Fibroblast of gingiva (primary cell): ENCODE measurements at places on chromosomes 2 and 18.

GRCh38 chr2:37180006-37180639 is 8.3 kb downstream of the SULT6B1 start:
- peak; percentile 16 for DNase-seq

DNA sequence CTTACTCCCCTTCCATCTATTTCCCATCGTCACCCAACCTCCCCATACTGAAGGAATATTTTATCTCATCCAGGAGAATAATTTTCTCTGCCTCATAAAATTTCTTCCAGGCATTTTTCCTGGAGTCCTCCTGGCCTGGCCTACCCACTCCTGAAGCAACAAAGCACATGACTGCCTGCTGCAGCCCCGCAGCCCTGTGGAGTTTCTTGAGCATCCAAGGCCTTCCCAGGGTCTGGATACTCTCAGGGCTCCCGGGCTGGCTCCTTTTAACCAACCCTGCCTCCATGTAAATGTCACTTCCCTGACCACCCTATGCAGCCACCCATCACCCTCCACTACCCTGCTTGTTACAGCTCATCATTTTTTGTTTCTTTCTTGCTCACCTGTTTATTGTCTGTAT is 64.0 kb downstream of the CDH20 start:
- no peak for DNase-seq

- no peak for DNase-seq
These were observed 1.9 kb downstream of the TLX2 start for GRCh38 chr2:74515981-74516633.

DNA sequence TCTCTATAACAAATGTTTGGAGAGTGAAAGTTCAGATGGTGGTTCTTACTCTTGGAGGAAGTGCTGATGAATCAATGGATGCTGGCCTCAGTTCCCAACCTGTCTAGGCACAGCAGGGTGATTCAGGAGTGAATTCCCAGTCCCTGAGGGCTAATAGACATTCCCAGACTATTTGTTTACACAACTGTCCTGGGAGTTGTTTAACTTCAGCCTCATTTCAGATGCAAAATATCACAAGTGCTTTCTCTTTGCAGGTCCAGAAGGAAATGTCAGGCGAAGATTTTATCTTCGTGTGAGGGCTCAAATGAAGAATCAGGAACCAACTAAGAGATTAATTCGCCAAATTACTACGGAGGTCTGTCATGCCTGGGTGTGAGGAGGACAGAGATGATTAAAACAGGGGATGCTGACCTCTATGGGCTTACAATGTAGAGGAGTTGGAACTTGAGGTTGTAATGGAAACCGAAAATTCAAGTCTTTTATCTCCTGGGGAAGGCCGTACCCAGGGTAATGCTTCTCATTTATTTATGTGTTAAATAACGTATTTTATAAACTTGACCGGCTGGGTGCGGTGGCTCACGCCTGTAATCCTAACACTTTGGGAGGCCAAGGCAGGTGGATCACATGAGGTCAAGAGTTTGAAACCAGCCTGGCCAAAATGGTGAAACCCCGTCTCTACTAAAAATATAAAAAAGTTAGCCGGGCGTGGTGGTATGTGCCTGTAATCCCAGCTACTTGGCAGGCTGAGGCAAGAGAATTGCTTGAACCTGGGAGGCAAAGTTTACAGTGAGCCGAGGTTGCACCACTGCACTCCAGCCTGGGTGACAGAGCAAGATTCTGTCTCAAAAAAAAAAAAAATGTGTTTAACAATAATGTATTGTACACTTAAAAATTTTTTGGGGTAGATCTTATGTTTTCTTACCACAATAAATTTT is 38.7 kb upstream of the SLC1A4 start:
- no peak for DNase-seq

DNA sequence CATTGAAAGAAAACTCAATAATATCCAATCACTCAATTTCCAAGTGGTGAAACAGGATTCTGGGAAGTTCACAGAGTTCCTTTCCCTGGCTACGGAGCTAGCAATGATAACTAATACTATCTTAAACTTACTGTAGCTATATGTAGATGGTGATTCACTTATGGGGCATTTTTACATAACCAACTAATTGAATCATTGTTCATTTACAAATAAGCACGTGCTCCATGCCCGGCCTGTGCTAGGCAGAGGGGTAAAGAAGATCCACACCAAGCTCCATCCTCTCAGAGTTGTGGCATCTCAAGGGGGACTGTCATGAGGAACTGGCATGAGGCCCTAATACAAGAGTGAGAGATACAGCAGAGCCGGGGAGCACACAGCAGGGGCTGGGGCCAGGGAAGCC is 176.3 kb downstream of the ANKRD30B start:
- DNase-seq: peak; percentile 15

DNA sequence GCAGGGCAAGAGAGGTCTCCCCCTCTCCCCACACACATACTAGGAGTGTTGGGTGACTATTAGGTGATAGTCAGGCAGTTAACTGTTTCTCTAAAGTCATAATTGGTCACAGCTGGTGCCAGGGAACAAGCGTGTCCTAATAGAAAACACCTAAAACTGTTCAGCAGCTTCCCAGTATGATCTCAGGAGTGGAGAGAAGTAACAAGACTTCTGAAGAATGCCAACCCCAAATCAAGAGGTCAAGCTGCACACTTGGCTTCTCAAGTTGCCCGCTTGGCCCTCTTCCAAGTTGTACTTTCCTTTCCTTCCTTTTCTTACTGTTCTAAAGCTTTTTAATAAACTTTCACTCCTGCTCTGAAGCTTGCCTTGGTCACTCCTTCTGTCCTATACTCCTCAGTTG is 22.4 kb upstream of the STAT1 start:
- peak; percentile 63 for DNase-seq

- DNase-seq: peak; percentile 86
These were observed 195.7 kb upstream of the SESTD1 start for GRCh38 chr2:179460181-179460929.

- DNase-seq: peak; percentile 43
These were observed at the start of gene CHST10 for GRCh38 chr2:100416935-100417710. TSS of gene CHST10 (minus strand) at chr2:100417668. CDS start at chr2:100406675, 10,993 bp downstream.

DNA sequence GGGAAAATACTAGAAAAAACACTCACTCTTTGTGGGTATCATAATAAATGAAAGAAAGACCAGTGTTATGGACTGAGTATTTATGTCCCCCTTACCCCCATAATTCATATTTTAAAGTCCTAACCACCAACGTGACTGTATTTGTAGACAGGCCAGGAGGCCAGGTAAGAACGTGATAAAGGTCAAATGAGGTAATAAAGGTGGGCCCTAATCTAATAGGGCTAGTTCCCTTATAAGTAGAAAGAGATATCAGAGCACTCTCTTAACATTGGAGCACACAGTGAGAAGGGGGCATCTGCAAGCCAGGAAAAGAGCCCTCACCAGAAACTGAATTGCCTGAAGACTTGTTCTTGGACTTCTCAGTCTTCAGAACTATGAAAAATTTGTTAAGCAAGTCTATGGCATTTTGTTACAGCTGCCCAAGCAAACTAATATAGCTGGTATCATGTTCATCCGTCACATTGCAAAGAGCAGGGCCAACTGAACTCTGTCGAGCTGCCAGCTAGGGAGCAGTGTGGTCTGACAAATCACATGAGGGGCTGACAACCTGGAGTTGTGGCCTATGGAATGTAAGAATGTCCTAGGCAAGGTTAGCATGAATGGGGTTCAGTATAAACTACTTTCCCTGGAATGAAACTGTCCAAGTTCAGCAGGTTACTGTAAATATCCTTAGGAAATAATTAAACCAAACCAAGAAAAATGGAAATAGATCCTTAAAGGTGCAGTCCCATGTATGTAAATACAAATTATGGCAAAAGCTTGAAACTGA is 280.9 kb downstream of the ZNF385B start:
- DNase-seq: no peak

DNA sequence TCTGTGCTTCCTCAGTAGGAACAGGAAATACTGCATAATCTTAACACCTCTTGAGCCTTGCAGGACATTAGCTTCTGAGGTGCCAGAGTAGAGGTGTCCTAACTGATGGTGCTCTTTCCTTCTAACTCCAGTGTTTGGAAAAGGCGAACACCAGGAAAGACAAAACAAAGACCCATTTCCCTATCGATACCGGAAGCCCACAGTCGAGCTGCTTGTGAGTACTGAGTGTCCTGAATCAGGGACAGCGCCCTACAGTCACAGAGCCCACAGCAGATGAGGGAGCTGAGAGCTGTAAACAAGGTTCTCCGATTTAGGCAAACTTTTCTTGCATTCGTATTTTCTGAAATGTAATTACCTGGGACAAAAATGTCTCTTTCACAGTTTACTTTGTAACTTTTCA is 50.7 kb downstream of the SLC14A2 start:
- DNase-seq: no peak

DNA sequence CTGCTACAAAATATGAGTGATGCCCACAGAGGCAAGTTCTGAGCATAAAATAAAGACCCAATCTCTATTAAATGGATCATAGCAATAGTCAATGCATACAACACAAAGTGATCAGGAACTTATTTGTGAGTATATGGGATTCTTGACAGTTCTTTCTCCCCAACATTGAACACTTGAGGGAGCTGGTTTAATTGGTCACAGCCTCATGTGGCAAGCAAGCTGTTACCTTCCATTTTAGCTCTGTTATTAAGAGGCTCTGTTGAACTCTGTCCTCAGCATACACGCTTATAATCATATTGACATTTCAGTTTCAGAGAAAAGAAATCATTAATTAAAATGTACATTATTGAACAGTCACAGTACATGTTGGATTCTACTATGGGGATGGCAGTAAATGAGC is 37.6 kb upstream of the PAX3 start:
- no peak for DNase-seq

- DNase-seq: peak; percentile 8
These were observed 86.1 kb upstream of the ITPRID2 start for GRCh38 chr2:181805228-181806038.

DNA sequence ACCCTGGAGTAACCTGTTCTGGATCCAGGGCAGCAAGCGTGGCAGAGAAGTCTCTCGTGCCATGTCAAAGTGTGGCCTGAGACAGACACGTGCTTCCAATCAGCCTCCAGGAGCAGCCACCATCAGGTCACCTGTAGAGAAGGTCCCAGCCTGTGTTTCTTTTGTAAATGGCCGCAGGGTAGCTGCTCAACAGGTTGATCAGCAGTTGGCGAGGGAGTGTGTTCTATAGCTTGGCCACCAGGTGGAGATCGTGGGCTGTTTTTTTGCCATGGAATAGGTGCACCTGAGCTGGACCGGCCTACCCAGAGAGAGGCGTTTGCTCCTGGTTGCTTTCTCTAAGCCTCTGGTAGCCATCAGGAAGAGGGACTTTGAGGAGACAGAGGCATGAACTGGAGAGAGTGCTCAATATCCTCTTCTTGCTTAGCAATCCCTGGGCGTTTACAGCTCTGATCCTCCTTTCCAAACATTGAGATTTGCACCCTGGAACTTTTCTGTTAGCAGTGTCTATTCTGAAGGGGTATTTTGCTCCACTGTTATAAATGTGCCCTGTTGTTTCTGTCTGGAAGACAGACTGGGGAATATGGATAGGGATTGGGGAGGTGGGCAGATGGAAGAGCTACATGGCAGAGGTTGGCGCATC is 34.2 kb upstream of the EN1 start:
- no peak for DNase-seq

DNA sequence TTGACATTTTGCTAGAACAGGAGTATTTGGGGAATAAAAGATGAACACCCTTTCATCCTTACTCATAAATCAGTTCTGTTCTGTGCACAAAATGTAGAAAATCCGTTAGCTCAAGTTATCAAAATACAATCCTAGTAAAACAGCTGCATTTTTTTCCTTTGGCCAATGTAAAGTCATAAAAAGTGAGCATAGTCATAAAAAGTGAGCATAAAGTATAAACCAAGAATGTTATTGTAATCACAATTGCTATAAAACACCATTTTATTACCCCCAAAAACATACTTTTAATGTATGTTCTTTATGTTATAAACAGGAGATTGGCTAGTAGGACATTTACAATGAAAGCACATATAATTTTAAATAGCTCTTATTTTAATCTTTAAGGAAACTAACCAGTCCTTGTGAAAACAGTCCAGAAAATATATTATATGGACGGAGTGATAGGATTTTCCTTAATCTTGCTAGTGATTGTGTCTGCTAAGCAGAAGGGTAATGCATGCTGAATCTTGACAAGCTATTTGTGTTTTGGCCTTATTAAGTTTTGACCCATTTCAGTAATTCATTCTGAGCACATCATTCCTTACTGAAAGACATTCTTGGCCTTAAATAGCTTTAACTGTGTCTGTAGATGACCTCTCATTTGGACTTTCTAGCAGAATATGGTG is 891.8 kb downstream of the DSC3 start:
- DNase-seq: no peak

- DNase-seq: no peak
These were observed 97.8 kb downstream of the BABAM2 start for GRCh38 chr2:27988306-27988705.

- no peak for DNase-seq
These were observed 213.9 kb upstream of the AGAP1 start for GRCh38 chr2:235279965-235280364.

DNA sequence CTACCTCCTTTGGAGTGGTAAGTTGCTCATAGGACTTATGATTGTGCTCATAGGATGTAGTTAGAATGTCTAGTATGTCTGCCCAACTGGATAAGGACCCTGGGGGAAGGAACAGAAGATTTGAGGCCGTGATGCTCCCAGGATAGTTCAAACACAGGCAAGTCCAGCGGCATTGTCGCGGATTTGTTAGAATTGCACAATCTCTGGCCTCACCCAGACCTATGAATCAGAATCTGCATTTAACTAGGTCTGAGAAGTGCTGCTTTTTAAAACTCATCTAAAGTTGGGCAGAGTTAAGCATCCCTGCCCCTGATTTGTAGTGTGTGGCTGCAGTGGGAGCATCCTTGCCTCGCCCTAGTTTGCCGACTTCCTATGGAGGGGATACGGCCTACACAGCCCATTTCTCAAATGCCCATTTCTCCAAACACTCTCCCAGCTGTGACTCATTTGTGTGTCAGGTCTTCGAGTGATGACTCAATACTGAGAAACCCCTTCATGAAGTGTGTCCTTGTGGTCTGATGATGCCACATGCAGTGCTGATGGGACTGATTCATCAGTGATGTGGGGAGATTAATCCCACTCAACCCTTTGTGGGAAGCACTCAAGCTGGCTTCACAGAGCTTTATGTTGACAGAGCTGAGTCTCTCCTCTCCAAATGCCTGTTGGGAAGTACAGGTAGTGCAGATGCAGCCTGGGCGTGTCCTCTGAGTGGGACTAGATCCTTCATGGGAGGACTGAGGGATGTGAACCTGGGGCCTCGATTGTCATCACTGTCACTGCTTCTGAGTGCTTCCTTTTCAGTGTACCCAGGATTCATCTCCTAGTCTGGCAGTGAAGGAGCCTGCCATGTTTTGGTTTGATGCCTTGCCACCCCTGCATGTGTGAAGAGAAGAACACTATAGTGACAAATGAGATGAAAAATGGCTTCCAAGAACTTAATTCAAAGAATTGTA is 18.7 kb downstream of the SMIM21 start:
- DNase-seq: peak; percentile 80

- no peak for DNase-seq
These were observed 41.8 kb upstream of the PDK1 start for GRCh38 chr2:172513935-172514586.

- DNase-seq: peak; percentile 83
These were observed 47.4 kb upstream of the SMAD7 start for GRCh38 chr18:48997985-48998831.

GRCh38 chr18:42039396-42039795 is 84.4 kb downstream of the PIK3C3 start:
- no peak for DNase-seq

GRCh38 chr2:6493266-6493665 is 372.4 kb downstream of the CMPK2 start:
- no peak for DNase-seq

GRCh38 chr2:68878071-68878711 is 7.0 kb upstream of the BMP10 start:
- no peak for DNase-seq
